Eye (tissue), 1 donor: ENCODE measurements at places on chromosomes 2 and 18.
A peak's percentile ranks its signal among the peaks of the same experiment; 100 is the strongest.

GRCh38 chr2:60717691-60718090 is 38.4 kb upstream of the PAPOLG start:
- no peak for DNase-seq

- no peak for DNase-seq
Measured at GRCh38 chr18:23870676-23871380, 143.7 kb upstream of the TTC39C start.

- DNase-seq, result no peak
Measured at GRCh38 chr18:79803611-79804051, 5.9 kb downstream of the KCNG2 start.

GRCh38 chr18:73679941-73680712 is 467.5 kb downstream of the FBXO15 start:
- DNase-seq, result peak; percentile 57

DNA sequence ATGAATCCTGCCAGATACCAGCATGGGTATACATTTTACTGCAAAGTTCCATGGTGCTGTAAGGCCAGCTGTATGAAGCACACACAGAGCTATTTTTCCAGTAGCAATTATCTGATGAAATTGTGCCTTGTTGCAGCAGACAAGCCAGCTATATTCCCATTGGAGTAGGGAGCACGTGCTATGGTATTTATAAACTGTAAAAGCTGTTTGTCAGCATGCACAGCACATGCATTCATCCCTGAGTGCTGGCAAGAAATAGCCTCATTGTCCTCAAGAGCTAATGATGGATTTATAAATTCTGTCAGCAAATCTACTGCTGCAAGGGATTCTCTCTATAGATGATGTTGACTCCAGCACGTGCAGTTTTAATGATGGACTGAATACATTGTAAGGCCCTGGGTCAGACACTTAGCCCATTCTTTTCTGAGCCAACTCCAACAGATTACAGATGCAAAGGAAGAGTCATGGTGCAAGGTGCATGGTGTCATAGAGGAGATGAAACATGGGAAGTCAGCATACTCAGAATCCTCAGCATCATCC is 61.7 kb downstream of the KCNS3 start:
- DNase-seq, result peak; percentile 25

- DNase-seq, result peak; percentile 15
Measured at GRCh38 chr2:125634662-125635061, 1021.3 kb upstream of the GYPC start.

- peak; percentile 38 for DNase-seq
Measured at GRCh38 chr2:226478109-226478809, 321.4 kb downstream of the IRS1 start.

GRCh38 chr2:140988597-140988996 is 1142.2 kb downstream of the LRP1B start:
- DNase-seq, result no peak

DNA sequence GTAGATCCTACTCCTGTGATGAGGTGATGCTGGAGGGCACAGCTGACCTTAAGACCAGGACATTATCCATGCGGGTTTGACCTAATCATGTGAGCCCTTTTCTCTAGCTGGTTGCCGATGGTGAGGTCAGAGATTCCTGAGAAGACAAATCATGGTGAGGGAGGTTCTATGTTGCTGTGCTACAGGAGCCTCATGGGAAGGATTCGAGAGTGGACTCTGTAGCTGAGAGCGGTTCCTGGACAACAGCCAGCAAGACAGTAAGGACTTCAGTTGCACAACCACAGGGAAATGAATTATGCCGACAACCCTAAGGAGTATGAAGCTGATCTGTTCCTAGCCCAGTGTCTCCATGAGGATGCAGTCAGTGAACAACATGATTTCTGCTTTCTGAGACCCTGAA is 80.4 kb downstream of the EPB41L3 start:
- no peak for DNase-seq

DNA sequence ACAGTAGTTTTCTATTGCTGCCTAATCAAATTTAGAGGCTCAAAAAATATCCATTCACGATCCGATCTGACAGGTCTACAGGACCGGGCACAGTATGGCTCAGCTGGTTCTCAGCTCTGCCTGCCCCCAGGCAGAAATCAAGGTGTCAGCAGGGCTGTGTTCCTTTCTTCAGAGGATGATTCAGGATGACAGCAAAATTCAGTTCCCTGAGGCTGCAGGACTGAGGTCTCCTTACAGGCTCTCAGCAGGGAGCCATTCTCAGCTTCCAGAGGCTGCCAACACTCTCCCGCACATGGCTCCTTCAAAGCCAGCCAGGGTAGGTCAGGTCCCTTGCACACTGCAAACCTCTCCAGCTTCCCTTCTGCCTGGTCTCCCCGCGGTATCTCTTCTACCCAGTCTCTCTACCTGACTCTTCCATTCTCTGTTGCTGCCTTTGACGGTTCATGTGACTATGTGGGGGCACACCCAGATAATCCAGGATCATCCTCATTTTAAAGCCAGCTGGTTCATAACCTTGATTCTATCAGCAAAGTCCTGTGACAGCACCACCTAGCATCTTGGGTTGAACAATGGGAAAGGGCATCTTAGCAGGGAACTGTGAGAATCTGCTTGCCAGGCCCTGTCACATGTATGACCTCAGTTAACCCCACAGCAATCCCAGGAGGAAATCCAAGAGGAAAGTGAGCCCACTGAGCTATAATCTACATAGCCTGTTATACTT is 50.4 kb downstream of the UXS1 start:
- peak; percentile 69 for DNase-seq

GRCh38 chr18:77566604-77567003 is 317.0 kb downstream of the GALR1 start:
- DNase-seq, result no peak

GRCh38 chr18:60684843-60685513 is 312.4 kb upstream of the MC4R start:
- DNase-seq, result peak; percentile 53

DNA sequence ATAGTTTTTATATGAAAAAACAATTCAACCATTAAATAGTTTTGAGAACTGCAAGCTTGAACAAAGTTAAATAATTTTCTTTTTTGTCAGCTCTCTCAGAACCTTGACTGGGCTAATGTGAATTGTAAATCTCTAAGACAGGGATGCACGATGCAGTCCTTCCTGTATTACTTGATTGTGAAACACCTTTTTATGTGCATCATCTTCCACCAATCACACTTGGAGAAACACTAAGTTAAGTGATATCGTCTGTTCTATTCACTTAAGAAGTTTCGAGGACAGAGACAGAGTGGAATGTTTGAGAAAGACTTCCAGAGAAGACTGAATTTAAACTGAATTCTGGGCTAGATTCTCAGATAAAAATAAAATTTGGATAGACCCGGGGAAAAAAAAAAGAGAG is 238.2 kb downstream of the MREG start:
- DNase-seq, result no peak

DNA sequence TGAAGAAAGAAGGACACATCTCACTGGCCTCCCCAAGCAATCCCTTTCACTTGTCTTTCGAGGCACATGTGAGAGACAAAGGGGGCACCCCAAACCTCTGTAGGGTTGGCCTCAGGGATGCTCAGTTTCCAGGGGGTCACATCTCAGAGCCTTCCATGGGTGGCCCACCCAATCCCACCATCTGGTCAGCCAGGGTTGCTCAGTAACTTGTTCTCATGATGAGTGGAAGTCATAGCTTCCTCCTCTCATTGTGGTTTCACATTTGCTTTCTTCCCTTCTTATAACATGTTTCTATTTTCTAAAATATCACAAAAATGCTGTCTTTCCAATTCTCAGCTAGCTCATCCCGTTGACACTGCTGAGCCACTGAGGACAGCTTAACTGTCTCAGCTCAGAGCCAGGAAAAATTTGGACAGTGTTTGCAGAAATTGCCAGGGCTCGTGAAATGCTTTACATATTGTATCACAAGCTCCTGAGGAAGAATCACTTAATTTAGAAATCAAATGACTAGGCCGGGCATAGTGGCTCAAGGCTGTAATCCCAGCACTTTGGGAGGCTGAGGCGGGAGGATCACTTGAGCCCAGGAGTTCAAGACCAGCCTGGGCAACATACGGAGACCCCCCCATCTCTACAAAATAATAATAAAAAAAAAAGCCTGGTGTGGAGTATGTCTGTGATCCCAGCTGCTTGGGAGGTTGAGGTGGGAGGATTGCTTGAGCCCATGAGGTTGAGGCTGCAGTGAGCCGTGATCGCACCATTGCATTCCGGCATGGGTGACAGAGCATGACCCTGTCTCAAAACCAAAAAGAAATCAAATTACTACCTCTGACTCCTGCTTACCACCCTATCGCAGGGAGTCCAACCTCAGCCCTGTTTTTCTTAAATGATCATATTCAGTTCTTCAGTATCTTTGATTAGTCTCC is 129.3 kb downstream of the PRKCE start:
- DNase-seq, result no peak

- peak; percentile 54 for DNase-seq
Measured at GRCh38 chr18:49562481-49563129, 748 bp downstream of the LIPG start.
